ENCODE measurements at places on chromosomes 5 and 9.

GRCh38 chr9:72217306-72217842, 68.1 kb downstream of the GDA start:
- no peak for DNase-seq

GRCh38 chr9:109421026-109421970, 76.8 kb downstream of the PTPN3 start:
- no peak for DNase-seq

DNA sequence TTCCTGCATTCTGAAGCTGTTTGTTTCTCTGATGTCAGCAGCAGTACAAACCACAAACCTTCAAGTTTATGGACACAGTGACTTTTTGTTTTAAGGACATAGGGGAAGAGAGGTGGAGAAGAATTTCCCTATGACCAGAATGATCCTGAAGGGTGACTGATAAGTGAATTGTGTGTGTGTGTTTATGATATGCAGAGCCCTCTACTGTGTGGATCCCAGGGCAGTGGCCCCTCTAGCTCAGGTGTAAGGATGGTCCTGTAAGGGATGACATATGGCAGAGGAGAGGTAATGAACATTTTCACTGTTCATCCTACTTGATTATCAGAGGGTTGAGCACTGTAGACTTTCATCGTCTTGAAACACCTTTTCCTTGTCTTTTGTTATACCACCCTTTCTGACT, 30.6 kb upstream of the TMED7 start:
- no peak for DNase-seq

- DNase-seq = no peak
Measured at GRCh38 chr5:160835376-160835775, 16.6 kb downstream of the ATP10B start.

- DNase-seq = no peak
Measured at GRCh38 chr9:74284581-74285450, 212.3 kb upstream of the RORB start.
